ENCODE measurements at places on chromosomes 3 and 15. TPM values are rescaled to one million over a fixed set of nuclear protein-coding genes. Genes with fewer than 3 reads are reported as not detected.

DNA sequence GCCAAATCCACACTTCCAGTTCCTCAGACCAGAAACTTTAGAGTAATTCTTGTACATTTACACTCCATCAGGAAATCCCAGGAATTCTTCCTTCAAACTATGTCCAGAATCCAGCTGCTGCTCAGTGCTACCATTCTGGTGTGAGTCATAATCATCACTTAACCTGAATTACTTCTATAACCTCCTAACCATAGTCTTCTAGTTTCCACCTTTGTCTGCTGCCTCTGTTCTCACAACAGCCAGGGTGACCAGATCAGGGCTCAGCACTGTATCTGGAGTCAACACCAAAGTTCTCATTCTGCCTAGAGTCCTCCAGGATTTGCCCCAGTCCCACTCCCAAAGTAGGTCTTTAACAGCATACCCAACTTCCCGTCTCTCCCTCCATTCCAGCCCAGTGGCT is 3.4 kb downstream of the CLDND1 start:
- no peak overlapping the region for H3K27ac ChIP-seq
- H3K4me1 ChIP-seq: peaks cover 33% of the 10 kb centered on the region
- DNase-seq: no peak

- no peak overlapping the region for H3K4me3 ChIP-seq
- no peak overlapping the region for H3K27ac ChIP-seq
- no peaks in the 10 kb centered on the region for H3K36me3 ChIP-seq
- peaks cover 3% of the 10 kb centered on the region for H3K4me1 ChIP-seq
- no peaks in the 10 kb centered on the region for H3K27me3 ChIP-seq
Observed at GRCh38 chr3:177733233-177733632, 536.0 kb upstream of the TBL1XR1 start.

NR1I2 gene
- not detected for total RNA-seq

DNA sequence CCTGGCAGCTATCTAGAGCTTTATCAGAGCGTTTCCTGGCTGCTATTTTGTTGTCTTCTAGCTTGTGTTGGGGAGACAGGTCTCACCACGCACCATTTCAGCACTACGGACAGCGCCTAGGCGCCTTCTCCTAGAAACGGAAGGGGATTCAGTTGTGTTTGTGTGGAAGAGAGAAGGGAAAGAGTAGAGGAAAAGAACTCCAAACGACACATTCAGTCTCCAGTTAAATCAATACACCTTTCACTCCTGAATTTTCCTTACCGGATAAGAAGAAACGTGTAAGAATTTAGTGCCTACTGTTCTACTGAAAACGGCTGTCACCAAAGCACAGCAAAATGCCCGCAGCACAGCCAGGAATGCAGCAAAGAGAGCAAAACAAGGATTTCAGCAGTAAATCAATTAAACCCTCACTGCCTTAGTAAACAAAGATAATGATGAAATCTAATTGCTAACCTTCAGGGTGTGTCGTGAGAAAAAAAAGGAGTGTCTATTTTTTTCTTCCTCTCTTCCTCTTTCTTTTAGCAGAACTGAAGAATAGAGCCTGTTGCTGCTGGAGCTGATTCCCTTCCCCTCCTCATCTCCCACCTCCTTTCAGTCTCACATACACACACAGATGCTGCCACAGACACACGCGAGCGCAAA is 412 bp upstream of the CTXN2 start:
- no peaks in the 10 kb centered on the region for H3K4me1 ChIP-seq
- peak overlapping the region; percentile 2 for H3K4me3 ChIP-seq
- H3K27ac ChIP-seq: no peak overlapping the region
- H3K27me3 ChIP-seq: no peaks in the 10 kb centered on the region
- no peaks in the 10 kb centered on the region for H3K36me3 ChIP-seq
- peak; percentile 7 for DNase-seq

PAQR5 gene
- 6.1 TPM for total RNA-seq

GRCh38 chr3:5007873-5008272 is 28.6 kb downstream of the BHLHE40 start:
- H3K27me3 ChIP-seq: no peaks in the 10 kb centered on the region
- no peak overlapping the region for H3K4me3 ChIP-seq
- no peak for DNase-seq

DNA sequence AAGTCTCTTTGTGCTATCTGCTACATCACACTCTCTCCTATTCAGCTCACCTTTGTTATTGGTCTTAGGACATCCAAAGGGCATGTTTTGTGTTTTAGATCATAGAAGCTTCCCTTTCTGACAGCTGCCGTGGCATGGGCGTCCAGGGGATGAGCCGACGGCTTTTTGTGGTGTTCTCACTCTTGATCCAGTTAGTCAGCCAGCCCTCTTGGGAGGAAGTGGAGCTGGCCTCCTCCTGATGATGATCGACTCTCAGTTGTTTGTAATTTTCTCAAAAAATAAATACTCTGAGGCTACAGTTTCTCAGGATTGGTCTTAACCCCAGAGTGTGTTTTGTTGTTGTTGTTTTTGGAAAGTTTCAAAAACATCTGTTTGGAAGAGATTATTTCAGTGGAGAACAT is 34.4 kb downstream of the BOC start:
- peak overlapping the region; percentile 35 for H3K27ac ChIP-seq
- no peak overlapping the region for H3K4me3 ChIP-seq
- H3K36me3 ChIP-seq: no peaks in the 10 kb centered on the region
- DNase-seq: no peak

DNA sequence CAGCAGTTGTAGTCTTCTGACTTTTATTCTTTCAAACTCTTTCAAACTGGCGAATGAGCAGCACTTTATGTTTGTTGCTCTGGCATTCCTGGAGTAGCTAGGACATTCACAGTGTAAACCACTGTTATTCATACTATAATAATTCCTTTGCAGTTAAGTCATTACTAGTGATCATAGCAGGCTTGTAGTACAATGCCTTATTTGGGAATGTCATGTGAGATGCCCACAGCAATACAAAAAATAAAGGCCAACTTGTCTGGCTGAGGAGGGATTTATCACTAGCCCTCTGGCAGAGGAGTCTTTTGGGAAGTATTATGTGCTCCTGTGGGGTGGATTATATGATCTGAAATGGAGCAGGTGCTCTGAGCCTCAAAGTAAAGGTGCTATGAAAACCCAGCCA is 197.2 kb downstream of the VGLL3 start:
- H3K4me1 ChIP-seq: peaks cover 4% of the 10 kb centered on the region
- H3K36me3 ChIP-seq: no peaks in the 10 kb centered on the region
- no peaks in the 10 kb centered on the region for H3K27me3 ChIP-seq

DNA sequence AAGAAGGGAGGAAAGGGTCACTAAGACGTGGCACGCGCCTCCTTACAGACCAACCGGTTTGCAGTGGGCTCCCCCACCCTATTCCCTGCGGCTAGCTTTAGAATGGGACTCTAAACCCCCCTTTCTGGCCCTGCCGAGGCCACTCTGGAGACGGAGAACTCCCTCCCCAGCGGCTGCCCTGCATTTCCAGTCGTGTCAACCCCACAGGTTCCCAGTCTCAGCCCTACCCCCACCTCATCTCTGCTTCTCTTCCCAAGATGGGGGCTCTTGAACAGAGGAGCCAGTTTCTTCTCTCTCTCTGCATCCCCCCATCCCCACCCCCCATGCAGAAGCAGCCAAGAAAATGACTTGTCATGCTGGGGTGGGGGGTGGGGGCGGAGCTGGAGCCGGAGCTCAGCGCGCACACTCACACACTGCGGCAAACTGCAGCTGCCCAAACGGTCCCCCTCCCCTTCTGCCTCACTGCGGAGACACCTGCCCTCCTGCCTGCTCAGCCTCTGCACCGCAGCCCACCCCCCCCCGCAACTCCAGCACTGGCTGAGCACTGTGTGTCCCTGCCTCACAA is 871 bp downstream of the MAP1A start:
- peaks cover 29% of the 10 kb centered on the region for H3K36me3 ChIP-seq
- DNase-seq: no peak
- peak overlapping the region; percentile 82 for H3K27ac ChIP-seq
- H3K4me1 ChIP-seq: peaks cover 26% of the 10 kb centered on the region

- peaks cover 9% of the 10 kb centered on the region for H3K4me1 ChIP-seq
- no peak overlapping the region for H3K27ac ChIP-seq
- no peak overlapping the region for H3K4me3 ChIP-seq
Observed at GRCh38 chr3:120057029-120057428, 37.2 kb downstream of the GSK3B start.

DNA sequence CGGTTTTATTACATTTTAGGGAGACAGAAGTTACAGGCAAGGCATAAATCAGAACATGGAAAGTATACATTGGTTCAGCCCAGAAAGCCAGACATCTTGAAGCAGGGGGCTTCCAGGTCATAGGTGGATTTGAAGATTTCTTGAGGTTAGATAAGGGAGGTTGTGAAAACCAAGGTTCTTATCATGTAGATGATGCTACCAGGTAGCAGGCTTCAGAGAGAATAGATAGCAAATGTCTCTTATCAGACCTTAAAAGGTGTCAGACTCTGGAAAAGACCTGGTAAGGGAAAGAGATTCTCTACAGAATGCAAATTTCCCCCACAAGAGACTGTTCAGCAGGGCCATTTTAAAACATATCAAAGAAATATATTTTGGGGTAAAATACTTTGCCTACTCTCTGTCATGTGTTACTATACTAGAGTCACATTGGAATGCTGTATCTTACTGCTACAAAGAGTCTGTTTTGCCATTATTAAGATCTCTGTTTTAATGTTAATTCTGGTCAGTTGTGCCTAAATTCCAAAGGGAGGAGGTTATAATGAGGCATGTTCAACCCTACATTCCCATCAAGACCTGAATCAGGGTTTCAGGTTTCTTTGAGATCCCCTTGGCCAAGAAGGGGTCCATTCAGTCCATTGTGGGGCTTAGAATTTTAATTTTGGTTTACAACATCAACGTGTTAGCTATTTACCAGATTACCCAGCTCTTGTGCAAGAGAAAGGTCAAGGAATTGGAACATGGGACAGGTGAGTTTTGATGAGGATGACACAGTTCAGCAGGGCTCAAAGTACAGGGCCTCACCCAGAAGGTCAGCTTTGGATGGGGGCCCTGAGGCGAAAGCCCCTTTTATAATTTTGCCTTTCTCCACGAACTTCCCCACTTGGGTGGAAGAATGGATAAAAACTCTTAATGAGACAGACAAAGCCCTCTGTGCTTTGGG is 36.0 kb upstream of the LYZL4 start:
- peaks cover under 1% of the 10 kb centered on the region for H3K4me1 ChIP-seq
- DNase-seq: no peak
- no peaks in the 10 kb centered on the region for H3K36me3 ChIP-seq
- no peak overlapping the region for H3K27ac ChIP-seq
- no peak overlapping the region for H3K4me3 ChIP-seq
- no peaks in the 10 kb centered on the region for H3K27me3 ChIP-seq

GRCh38 chr3:119627461-119627860 is 29.8 kb downstream of the PLA1A start:
- H3K4me3 ChIP-seq: no peak overlapping the region
- H3K36me3 ChIP-seq: no peaks in the 10 kb centered on the region
- H3K27me3 ChIP-seq: no peaks in the 10 kb centered on the region

OCA2 gene
- 14.8 TPM for total RNA-seq

DNA sequence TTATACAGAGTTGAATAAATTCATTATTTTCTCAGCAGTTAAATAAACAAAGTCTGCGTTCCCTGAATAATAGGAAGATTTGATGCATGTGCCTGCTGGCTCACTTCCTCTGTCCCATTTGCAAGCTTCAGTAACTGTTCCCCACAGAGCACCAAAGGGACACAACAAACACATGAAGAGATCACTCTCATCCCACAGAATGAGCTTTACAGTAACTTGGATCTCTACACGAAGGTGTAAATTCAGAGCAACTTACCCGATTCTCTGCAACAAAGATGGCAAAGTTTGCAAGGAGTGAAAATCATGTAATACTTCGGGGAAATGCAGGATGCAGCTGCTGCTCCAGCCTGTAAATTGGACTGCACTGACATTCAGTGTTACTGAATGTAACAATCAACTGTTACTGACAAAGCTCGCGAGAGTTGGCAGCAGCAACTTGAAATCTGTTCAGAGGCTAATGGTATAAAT is at the start of gene BCHE:
Gene BCHE, minus strand, starts transcription at position 366 of the 468 bp plus-strand sequence. CDS start 6,390 bp downstream, outside the sequence.
- H3K4me1 ChIP-seq: no peaks in the 10 kb centered on the region
- H3K4me3 ChIP-seq: peak within 1 kb of the TSS; percentile 2
- no peak for DNase-seq
- H3K27me3 ChIP-seq: no peaks in the 10 kb centered on the region
- no peak within 1 kb of the TSS for H3K27ac ChIP-seq

DNA sequence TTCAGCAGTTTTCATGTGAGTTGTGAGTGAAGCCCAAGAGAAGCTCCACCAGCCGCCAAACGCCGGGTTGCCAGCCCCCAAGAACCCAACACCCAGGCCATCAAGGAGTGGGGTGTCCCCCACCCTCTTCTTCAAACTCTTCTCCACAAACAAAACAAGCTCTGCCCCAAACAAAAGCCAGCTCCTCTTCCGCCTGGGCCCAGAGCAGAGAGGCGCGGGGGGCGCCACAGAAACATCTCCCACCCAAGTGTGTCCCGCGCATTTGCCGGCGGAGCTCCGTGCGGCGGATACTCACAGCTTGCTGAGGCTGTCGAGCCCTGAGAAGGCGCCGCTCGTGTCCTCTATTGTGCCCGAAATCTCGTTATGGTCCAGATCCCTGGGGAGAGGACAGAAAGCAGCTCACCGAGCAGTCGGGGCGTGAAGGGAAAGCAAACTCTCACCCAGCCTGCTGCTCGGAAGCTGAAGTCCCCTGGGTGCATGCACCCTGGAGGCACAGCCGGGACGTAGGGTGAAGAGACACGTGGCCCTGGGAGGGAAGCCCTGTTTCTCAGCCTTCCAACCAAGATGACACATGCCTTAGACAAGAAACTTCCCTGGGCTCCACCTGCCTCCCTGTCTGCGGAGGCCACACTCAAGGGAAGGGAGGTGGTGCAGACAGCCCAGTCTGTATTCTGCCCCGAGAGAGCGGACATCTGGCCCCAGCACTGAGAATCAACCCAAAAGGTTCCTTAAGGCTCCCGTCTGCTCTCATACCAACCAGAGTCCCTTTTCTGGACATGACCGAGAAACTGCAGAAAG is 95.7 kb downstream of the LRIG1 start:
- peak overlapping the region; percentile 94 for H3K27ac ChIP-seq
- peaks cover 11% of the 10 kb centered on the region for H3K36me3 ChIP-seq
- no peak overlapping the region for H3K4me3 ChIP-seq

DNA sequence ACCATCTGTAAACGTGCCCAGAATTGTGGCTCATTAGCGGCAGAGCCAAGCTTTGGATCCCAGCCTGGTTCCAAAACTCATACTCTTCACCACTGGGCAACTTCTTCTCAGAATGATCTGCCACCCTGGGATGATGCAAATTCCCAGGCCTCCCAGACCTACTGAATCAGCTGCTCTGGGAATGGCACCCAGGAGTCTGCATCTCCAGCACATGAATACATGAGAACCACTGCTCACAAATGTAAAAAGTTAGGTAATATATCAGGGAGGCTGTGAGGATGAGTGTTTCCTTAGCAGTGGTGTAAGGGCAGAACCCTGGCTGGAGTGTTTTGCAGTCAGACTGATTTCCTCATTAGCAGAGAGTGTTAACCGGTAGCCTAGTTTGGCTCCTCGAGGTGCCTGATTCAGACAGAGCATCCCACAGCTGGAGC is 94.2 kb downstream of the LIPC start:
- no peaks in the 10 kb centered on the region for H3K27me3 ChIP-seq
- H3K4me3 ChIP-seq: no peak overlapping the region
- peak overlapping the region; percentile 31 for H3K27ac ChIP-seq
- DNase-seq: no peak
- H3K4me1 ChIP-seq: peaks cover 40% of the 10 kb centered on the region

GHSR gene
- total RNA-seq: not detected

ABHD14A gene
- total RNA-seq: 24.0 TPM

GRCh38 chr3:191369616-191370010 is 39.3 kb upstream of the UTS2B start:
- H3K36me3 ChIP-seq: peaks cover 3% of the 10 kb centered on the region
- H3K27ac ChIP-seq: no peak overlapping the region
- no peak overlapping the region for H3K4me3 ChIP-seq
- no peaks in the 10 kb centered on the region for H3K4me1 ChIP-seq

SAMD7 gene
- total RNA-seq: not detected

All from thoracic aorta (tissue), 2 donors.